NCI-H1436 (cell line): ENCODE measurements at places on chromosomes 7 and 10.
A peak's percentile ranks its signal among the peaks of the same experiment; 100 is the strongest.

GRCh38 chr10:29228562-29228961 is 60.3 kb upstream of the LYZL1 start:
- DNase-seq = no peak

- no peak for DNase-seq
Measured at GRCh38 chr7:69898189-69898588, 299.9 kb downstream of the AUTS2 start.

GRCh38 chr7:18806177-18806576 is 310.6 kb downstream of the HDAC9 start:
- no peak for DNase-seq

DNA sequence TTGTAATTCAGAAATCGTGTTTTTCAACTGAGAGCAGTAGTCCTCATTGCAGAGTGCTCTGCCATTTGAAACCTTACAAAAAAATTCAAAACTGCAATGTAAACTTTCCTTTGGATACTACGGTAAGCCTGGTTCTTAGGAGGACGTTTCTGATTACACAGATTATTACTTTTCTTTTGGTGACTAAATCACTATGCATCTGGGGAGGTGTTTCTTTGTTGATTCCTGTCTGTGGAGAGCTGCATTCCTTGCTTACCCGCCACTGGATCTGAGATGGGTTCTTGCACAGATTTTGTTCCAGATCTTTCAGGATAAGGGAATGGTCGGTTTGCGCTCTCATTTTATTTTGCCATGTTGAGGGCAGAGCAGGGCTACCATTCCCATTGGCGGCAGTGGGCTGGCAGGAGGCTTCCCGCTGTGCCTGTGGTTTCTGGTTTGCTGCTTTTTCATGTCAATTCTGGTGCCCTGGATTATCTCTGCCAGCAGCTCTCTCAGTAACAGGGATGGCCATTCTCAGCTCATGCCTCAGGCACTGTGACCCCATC is 485.1 kb downstream of the GLRX3 start:
- DNase-seq = no peak

DNA sequence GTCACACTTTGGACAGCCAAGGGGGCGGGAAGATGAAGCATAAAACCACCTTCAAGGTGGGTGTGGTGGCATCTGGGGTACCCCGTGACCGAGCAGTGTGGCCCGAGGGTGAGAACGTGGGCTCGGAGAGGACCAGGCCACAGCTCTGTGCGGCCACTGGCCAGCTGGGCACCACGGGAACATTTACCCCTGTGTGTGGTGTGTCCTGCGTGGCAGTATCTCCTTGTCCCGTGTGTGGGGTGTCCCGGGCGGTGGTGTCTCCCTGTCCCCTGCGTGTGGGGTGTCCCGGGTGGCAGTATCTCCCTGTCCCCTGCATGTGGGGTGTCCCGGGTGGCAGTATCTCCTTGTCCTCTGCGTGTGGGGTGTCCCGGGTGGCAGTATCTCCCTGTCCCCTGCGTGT is 570.3 kb downstream of the DNAJB6 start:
- no peak for DNase-seq

GRCh38 chr7:47549397-47549796 is 32.5 kb downstream of the TNS3 start:
- DNase-seq = no peak

DNA sequence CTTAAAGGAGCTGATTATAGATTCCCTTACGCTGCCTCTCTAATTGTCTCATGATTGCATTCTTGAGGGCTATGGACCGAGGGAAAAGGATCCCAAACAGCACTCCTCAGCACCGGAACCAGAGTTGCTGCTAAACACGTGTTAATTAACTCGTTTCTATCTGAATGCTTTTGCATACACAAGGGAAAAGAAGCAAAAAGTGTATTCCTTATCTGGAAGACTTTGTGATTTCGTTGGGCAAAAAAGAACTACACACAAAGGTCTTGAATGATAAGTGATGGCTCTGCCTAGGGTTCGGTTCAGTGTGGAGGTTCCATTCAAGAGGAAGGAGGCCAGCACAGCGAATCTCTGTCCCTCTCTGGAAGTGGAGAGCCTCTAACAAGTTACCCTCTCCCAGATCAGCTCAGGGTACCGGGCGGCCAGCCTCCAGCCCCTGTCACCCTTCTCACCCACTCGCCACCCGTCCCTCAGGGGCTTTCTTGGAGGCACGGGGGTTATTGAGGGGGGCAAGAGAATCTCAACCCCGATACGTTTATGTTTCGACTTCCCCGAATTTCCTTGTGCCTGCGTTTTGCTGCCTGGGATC is 515 bp upstream of the SLC4A2 start:
- DNase-seq = no peak

DNA sequence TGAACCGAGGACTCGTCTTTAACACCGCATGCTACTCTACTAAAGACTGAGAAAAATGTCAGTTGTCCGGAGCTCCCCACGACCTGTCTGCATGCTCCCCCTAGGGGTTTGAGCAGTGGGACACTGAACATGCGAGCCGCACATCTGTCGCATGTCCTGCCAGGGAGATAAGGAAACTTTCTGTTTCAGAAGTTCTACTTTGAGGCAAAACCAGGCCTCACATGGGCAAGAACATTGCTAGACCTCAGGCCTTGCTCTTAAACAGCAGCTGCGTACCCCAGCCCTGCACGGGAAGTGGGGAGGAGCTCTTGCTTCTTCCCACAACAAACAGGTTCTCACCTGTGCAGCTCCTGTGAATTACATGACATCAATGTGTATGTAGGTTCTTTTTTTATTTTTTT is 30.3 kb upstream of the HERPUD2 start:
- no peak for DNase-seq

DNA sequence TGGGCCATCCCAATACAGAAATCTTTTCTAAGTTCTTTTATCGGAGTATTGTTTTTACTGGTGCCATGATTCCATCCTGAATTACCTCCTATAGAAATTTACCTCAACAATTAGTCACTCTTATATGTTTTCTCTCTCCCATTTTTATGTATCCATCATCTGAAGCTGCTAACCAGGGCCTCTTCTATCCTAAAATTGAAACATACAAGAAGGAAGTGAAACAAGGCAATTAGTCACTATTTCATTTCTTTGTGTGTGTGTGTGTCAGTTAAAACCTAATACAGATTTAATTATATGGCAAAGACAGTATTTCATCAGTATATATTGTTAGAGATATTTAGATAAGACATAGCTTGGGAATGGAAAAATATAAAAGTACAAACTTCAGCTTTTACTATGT is 148.4 kb upstream of the AHR start:
- DNase-seq = no peak

- DNase-seq = no peak
Measured at GRCh38 chr10:9869606-9870176, 1148.0 kb upstream of the CELF2 start.

DNA sequence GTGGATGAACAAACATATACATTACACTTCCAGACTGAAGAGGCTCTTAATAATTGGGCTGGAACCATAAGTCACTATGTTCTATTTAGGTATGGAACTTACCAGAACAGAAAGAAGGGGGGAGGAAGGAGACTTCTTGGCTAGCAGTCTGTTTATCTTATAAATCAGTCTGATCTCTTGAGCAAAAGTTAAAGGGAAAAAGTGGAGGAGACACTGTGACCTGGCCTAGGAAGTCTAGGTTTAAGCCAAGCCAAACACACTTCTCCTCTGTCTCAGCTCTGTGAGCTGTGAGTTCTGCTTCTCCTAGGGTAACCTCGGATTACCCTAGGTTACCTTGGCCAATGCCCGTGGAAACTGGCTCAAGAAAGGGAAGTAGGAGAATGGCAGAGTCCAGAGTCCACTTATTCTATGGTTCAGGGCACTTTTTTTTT is 95.2 kb downstream of the PFKFB3 start:
- no peak for DNase-seq

- no peak for DNase-seq
Measured at GRCh38 chr10:118209215-118209614, 132.9 kb downstream of the FAM204A start.

DNA sequence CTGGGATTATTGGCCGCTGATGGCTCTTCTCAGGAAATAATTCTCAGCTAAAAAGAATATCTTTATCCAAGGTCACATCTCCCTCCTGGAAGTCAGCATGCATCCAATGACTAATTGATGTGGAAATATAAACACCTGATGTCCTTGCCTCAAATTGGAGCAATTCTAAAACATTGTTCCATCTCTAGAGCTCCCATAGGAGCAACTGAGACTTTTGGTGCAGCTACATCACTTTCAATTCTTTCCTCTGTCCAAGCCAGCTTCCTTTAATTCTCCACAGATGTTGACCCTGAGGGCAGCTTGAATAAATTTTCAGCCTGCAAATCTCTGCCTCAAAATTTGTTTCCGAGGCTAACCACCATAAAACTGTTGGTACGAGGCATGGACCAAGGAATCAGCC is 43.9 kb upstream of the KCND2 start:
- DNase-seq = no peak

DNA sequence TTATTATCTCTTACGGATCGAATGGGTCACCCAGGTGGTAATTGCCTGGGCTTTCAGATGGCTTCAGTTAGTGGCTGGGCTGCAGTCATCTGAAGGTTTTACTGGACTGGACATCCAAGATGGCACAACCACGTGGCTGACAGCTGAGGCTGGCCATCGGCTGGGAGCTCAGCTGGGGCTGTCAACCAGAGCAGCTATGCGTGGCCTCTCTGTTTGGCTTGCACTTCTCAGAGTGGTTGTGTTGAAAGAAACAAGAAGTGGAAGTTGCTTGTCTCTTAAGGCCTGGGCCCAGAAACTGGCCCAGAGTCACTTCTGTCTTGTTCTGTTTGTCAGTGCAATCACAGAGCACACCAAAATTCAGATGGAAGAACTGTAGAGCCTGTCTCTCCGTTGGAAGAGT is 5.7 kb upstream of the GDI2 start:
- DNase-seq = no peak

GRCh38 chr10:1117651-1118050 is 61.5 kb downstream of the WDR37 start:
- no peak for DNase-seq

DNA sequence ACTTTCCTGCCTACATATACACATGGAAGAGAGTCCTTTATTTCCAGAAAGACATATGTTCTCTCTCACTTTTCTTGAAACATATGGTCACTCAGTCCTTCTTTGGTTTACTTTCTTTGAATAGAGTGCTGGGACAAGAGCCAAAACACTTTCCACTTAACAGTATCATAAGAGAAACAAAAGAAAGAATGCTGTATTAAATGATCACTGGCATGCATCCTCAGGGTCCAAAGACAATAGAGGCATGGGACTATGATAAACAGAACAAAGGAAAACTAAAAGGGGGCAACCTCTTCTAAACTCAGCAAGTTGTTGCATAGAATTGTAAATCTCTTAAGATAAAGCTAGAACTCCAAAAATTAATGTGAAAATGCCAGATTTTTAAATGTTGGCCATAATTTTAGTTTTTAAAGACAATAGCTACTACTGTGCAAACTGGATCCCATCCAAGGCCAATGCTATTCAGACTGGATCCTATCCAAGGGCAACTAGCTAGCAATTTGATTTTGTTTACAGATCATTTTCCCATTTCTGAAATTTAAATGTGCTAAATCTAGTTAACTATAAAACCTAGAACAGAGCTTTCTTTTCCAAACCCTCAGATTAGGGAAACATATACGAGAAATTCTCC is 687.5 kb downstream of the SORCS3 start:
- no peak for DNase-seq

DNA sequence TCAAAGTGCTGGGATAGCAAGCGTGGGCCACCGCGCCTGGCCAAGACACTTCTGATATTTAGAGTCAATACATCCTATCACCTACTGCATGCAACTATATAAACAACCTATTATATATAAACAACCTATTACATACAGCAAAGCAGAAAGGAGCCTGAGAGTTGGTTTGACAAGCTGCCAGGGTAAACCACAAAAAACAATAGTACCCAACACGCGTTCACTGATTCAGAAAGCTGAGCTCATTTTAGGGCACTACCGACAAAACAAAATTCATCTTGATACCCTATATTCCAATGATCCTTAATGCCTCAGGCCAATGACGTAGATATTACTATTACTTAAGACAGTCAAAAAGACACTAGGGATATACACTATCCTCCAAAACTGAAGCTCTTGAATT is 16.2 kb downstream of the MALSU1 start:
- DNase-seq = no peak

- DNase-seq = no peak
Measured at GRCh38 chr10:30997536-30998235, 34.0 kb downstream of the ZNF438 start.

DNA sequence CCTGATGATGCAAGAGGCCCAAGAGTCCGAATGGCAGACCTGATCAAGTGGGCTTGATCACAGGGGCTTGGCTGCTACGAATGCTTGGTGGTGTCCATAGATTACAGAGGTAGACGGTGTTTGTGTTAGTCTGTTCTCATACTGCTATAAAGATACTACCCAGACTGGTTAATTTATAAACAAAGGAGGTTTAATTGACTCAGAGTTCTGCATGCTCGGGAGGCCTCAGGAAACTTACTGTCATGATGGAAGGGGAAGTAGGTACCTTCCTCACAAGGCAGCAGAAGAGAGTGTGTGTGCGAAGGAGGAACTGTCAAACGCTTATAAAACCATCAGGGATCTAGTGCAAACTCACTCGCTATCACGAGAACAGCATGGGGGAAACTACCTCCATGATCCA is 268.9 kb upstream of the KLF6 start:
- DNase-seq = no peak

GRCh38 chr7:76054123-76055120 is 6.5 kb downstream of the MDH2 start:
- no peak for DNase-seq

DNA sequence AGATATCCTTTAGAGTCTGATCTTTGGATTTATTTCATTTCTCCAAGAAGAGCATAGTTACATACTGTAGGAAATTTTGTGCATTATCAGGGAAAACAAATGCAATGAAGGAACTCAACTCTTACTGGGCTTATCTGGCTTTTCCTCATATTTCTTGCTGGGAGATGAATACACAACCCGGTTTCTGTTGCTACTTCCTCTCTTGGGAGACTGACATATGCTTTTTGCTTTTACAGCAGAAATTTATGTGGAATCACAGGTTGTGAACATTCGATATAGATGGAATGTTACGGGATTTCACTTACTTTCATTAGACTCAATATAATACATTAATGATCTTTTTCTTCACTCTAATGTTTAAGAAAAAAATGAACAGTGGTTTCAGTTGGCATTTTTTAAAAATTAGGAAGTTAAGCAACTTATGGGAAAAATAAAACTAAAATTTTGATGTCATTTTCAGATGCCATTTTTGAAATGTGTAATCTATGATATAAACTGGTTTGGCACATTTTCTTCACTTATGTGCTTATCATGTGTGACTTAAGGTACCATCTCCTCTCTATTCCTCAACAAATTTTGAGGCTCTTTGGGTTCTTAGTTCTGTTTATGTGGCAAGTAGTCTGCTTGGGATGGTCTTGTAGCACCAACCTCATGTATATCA is 7.1 kb downstream of the SND1 start:
- no peak for DNase-seq

DNA sequence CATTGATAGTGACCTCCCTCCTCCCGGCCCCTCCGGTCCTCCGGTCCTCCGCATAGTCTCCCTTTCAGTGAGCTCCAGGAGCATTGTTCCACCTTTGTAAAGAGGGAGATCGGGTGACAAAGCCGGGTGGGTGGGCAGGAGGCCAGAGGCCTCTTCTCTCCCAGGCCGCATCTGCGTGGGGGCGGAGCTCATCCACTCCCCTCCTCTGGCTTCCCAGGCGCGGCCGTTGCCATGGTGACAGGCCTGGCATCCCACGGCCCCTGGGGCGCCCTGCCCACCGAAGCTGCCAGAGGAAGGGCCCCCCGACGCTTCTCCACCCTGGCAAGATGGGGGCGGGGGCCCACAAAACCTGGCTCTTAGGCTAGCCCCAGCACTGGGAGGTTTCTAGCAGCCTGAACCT is 4.4 kb upstream of the FZD9 start:
- peak; percentile 85 for DNase-seq
